Hematopoietic multipotent progenitor cell treated with erythropoietin and hydrocortisone succinate and interleukin-3 and kit ligand, for 6 days (in vitro differentiated cells): ENCODE measurements at places on chromosomes 4 and X.
A peak's percentile ranks its signal among the peaks of the same experiment; 100 is the strongest.

DNA sequence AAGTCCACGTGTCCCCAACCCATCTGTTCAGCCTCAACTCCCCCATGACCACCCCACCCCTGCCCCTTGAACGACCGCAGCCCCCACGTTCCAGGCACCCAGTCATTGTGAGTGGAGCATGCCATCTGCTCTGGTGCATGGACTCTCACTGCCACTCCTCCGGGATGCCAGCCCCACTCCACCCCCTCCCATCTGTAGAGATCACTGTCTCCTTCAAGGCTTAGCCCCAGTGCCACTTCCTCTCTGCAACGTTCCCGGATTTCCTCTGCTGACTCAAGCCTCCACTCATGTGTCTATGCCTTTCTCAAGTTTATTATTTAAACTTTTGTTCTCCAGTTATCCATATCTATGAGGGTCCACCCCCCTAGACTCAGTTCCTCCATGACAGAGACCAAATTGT, 54.0 kb downstream of the MAML3 start:
- peak; percentile 63 for DNase-seq

- no peak for DNase-seq
Measured at GRCh38 chr4:3413675-3414420, 27.9 kb upstream of the HGFAC start.

- no peak for DNase-seq
Measured at GRCh38 chrX:43504394-43504793, 151.7 kb upstream of the MAOA start.

- DNase-seq: no peak
Measured at GRCh38 chr4:125358453-125358852, 43.7 kb downstream of the FAT4 start.

DNA sequence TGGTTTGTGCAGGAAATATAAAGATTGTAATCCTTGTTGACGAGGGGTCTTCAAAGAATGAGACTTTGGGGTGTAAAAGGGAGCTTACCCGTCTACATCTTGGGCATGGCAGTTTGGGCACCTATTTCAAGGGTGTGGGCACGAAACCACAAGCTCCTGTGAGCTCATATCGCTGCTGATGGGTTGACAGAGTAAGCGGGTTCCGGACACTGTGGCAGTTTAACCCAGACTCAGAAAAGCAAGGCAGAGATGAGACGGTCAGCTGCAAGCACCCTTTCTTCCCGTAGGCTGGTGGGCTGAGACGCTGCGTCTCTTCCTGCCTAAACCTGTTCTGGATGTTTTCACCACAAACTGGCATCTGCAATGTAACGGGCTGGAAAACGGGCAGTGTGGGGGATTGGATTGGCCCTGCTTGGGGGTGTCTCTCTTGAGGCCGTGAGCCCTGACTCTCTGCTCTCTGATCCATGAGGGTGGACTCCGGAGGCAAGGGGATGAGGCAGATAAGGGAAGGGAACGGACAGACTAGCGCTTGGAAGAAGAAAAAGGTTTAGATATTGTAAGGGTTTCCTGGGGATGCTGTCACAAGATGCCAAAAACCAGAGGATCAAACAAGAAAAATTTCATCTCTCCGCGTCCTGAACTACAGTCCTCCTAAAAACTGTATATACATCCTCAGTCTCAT, 237.5 kb downstream of the SHOX start:
- peak; percentile 9 for DNase-seq

DNA sequence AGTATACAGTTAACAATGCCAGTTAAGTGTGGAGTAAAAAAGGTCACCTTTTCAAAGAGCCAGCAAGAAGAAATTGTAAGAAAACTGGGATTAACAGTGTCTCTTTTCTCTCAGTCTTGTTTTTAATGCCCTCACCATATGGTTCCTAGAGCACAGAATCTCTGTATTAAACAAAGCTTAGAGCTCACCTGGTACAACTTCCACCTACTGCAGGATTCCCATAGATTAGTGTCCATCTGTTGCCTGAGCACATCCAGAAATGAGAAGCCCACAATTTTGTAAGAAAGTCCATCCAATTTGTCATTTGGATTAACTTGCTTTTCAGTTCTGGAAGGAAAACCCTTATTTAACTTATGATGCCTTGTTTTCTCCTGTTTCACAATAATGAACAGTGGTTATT, 1037.1 kb downstream of the STPG2 start:
- DNase-seq: no peak

- no peak for DNase-seq
Measured at GRCh38 chr4:83605744-83606172, 69.8 kb downstream of the GPAT3 start.

DNA sequence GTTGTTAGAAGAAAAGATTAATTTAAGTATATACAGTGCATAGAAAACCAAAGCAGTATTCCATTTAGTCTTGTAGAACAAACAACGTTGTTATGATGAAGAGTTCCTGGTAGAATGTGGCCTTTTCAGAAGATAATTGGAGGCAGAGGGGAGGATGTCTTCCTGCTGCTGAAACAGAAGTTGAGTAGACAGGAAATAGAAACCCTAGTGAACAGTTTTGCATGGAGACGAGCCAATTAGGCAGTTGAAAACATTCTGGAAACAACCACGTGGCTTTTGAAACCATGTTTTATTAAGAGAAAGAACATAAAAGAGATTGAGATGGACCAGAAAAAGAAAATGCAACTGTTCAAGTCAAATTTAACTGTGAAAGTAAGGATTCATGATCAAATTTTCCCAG, 325.2 kb downstream of the CAMK2D start:
- DNase-seq: no peak

DNA sequence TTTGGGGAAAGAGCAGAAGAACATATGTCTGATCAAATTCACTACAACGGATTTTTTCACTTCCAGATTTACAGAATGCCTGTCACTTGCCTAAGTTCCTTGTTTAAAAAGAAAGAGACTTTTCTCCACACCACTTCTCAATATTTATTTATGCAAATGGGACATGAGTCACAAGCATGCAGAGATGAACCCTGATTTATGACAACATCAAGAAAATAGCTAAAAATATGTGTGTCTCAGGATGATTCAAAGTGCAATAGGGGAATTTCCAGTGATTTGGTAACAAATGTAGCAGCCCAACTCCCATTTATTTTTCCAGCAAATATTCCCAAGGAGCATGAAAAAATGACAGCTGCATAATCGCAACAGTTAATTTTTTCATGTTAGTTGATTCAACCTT, 180.4 kb upstream of the FAT1 start:
- no peak for DNase-seq

GRCh38 chrX:21376636-21377035, 2.4 kb downstream of the CNKSR2 start:
- no peak for DNase-seq

DNA sequence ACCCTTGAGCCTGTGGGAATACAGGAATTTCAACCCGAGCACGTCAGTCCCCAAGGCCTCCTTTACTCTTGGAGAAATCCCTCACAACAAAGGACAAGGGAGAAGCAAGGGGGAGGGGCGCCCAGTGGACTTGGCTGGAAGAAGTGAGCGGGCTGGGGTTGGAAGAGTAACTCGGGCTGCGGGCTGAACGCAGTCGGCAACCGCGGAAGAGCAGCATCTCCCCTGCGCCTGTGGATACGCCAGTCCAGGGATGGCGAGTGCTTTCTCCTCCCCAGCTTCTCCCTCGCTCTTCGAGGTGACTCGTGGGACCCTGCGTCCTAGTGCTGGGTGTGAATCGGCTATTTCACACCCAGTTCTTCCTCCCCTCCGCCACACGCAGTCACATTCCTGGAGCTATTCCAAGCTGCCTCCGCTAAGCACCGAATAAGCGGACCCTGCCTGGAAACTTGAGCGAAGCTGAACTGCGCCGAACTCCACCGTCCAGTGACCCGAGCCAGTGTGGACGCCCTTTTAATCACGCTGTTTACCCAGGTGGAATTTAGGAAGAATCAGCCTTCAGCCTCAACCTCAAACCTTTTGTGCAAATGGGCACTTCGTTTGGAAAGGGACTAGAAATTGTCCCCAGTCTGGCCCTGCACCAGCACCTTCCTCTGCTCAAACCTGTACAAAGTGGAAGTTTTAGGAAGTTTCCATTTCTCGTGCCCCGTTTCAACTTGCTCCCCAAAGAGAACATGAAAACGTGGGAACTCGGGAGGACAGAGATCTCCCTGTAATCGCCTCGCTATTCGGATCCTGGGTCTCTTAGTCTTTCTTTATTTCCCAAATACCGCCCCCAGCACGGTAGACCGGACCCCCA, 64.3 kb upstream of the WDR17 start:
- DNase-seq: no peak

DNA sequence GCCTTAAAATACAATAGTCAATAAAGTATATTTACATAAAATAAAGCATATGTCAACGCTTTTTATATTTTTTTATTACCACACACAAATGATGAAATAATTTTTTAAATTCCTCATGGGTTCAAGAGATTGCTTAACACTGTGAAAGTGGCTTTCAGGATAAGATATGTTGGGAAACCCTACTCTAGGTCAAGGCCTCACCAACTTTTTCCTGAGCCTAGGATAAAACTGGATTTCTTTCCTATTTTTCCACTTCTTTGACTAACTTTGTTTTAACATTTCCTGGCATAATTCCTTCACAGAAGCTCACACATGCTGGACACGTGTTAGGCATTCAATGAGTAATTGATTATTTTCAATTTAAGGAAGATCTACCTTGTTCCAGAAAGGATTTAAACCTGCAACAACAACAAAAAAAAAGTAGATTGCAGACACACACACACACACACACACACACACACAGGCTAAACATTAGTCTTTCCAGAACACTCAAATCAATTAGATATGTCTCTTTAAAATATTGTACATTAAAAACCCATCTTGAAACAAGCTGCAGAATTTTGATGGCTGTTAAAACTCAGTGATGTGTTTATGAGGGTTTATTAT, 9.1 kb downstream of the KLB start:
- DNase-seq: no peak

DNA sequence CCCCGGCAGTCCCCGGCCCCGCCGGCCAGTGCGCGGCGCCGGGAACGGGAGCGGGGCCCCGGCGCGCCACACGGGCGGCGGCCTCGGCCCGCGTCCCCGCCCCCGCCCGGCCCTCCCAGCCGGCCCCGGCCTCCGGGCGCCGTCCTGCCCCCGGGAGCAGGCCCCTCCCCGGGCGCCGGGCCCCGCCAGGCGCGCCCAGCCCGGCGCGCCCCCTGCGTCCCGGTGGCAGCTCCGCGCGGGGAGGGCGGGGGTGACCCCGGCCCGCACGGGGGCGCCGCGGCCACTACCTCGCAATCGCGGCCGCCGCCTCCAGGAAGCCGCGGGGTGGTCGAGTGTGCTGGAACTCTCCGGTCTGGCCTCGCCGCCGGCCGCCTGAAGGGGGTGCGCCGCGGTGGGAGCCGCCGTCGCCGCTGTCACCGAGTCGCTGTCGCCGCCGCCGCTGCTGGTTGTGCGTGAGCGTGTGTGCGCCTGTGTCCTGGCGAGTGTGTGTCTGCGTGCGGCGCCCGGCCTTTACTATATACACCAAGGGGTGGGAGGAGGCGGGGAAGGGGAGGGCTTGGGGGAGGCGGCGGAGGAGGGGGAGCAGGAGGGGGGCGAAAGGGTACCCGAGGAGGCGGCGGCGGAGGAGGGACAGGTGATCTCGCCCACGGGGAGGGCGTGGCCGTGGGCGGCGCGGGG, at the start of gene RAI2:
RAI2 (minus strand) TSS at position 488 of the 678 bp plus-strand sequence. CDS start 59,288 bp downstream, outside the sequence.
- peak; percentile 9 for DNase-seq

- no peak for DNase-seq
Measured at GRCh38 chrX:134625315-134625718, 33.0 kb downstream of the PLAC1 start.

- peak; percentile 56 for DNase-seq
Measured at GRCh38 chrX:13101441-13102139, 57.2 kb upstream of the FAM9C start.

- no peak for DNase-seq
Measured at GRCh38 chr4:36773467-36773866, 471.1 kb upstream of the NWD2 start.

DNA sequence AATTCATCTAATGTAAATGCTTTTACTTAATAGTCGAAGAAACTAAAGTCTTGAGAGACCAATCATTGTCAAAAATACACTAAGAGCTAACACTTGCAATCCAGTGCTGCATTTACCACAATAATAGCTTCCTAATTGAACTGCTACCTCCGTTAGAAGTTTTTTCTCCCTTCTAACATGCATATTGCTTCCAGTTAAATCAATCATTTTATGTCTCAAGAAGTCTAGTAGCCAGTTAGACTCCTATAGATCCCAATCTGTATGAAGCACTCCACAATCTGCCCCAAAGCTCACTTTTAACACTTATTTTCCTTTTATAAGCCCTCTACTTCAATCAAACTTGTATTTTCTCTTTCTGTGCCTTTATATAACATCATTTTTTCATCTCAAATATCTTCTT, 41.4 kb upstream of the GRID2 start:
- DNase-seq: no peak

DNA sequence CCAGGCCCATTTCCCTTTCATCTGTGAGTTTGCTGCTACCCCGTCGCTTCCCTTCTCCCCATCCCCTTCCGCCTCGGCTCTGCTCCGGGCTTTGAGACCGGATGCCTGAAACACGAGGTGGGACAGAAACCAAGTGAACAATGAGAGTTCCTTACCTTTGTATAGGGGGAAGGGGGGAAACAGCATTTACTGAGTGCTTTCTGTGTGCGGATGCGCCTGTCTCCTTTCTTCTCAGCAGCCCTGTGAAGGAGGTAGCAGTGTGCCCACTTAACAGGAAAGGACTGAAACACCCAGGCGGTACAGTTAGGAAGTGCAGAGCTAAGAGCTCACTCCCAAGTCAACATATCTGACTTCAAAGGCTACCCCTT, 43.2 kb upstream of the TMSB15B start:
- DNase-seq: peak; percentile 71

GRCh38 chrX:124842205-124842604, 477.5 kb upstream of the TEX13C start:
- no peak for DNase-seq

DNA sequence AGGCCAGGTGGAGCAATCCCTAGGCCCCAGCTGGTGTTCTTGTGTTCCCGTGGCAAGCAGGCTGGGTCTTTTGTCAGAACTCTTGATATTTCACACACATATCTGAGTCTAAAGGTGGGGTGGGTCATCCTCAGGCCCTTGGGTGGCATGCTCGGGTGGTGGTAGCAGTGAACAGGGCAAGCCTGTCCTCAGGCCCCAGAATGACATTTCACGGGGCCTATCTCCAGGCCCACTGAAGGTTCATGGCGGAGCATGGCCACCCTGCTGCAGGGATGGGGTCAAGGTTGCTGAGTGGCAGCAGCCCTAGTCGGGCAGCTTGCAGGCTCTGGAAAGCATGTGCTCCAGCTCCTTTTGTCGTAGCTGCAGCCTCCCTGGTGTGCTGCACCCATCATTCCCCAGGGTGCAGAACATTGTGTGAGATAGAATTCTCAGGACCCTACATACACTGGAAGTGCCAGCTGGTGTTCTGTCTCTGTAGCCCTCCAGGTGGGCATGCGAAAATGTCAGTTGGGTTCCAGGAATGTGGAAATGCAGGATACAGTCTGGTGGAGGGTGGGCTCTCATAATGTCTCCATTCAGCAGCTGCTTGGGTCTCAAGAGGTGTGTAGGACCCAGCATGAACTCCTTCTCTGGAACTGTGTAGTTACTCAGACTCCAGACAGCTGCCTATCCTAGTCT, 1571.8 kb downstream of the STIM2 start:
- no peak for DNase-seq

GRCh38 chr4:185210102-185210981, 944 bp downstream of the SNX25 start:
- DNase-seq: peak; percentile 38
